ENCODE measurements at places on chromosomes 16 and 17.

GRCh38 chr17:52049051-52049450, 109.5 kb downstream of the CA10 start:
- no peak for DNase-seq

DNA sequence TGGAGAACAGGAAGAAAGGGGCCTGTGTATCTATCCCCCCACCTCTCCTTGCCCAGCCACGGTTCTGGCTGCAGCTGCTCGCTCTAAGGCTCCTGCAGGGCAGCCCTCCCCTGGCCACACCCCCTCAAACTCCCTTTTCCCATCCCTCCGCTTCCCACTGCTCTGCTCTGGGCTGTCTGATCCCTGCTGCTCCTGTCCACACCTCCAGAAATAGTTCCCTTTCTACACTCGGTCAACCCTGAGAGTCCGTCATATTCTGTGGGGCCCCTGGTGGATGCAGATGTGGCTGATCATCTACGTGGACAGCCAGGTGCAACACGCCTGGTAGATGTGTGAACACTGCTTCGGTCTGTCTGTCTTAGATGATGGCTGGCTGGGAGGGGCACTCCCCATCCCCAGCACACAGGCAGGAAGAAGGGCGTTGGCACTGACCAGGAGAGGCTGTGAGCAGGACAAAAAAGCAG, 19.3 kb upstream of the KRT19 start:
- DNase-seq = no peak

GRCh38 chr17:34997355-34997862, 17.1 kb downstream of the LIG3 start:
- no peak for DNase-seq

DNA sequence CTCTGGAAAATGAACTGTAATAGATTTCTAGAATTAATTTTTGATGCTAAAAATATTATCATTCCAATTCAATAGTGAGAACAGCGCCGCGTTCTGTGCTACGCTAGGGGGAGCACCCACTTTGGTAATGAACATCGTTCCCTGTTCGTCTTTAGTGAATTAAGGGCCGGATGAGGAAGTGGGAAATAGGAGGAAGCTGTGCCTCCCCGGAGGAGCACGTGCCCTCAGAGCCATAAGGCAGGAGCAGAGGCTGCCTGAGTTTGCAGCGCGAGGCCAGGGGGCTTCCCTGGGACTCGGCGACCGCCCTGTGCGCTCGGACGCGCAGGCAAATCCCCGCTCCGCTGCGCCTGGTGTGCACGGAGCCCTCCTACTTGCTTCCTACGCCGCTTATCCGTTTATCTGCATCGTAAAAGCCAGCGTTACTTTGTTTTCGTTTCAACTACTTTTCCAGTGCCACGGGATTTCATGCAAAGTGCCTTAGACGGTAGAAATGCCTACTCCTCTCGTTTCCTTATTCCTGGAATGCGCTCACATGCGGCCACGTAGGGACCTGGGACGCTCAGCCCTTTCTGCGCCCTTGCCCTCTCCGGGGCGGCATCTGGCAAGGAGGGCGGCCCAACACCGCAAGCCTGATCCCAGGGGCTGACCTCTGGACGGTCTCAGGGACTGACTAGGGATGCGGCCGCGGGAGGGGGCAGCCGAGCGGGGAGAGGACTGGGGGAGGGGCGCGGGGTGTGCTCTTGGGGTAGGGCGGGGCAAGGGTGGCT, 76.4 kb downstream of the KCNJ12 start:
- no peak for DNase-seq

- peak; percentile 10 for DNase-seq
These were observed 73.1 kb upstream of the CES5A start for GRCh38 chr16:55948230-55948629.

DNA sequence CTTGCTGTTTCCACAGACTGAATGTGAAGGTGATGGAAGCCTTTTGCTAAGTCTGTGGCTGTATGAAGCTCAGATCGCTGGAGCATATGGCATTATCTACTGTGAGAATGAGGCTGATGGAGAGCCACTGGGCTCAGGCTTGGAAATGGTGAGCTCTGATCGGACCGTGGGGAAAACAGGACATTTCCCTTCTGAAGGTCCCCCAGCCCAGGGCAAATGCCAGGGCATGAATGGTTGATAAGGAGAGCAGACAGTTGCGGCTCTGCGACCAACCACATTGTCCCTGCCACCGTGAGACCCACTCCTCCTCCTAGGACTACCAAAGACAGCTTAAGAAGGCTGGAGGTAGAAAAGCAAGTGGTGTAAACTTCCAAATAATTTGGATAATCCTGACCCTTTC, 4.7 kb upstream of the CUEDC1 start:
- no peak for DNase-seq

GRCh38 chr16:72785171-72785570, 262.8 kb downstream of the ZFHX3 start:
- DNase-seq = no peak

- no peak for DNase-seq
These were observed 6.3 kb downstream of the ZNF689 start for GRCh38 chr16:30603945-30604315.

GRCh38 chr17:73588301-73588846, 55.9 kb downstream of the SDK2 start:
- DNase-seq = no peak

DNA sequence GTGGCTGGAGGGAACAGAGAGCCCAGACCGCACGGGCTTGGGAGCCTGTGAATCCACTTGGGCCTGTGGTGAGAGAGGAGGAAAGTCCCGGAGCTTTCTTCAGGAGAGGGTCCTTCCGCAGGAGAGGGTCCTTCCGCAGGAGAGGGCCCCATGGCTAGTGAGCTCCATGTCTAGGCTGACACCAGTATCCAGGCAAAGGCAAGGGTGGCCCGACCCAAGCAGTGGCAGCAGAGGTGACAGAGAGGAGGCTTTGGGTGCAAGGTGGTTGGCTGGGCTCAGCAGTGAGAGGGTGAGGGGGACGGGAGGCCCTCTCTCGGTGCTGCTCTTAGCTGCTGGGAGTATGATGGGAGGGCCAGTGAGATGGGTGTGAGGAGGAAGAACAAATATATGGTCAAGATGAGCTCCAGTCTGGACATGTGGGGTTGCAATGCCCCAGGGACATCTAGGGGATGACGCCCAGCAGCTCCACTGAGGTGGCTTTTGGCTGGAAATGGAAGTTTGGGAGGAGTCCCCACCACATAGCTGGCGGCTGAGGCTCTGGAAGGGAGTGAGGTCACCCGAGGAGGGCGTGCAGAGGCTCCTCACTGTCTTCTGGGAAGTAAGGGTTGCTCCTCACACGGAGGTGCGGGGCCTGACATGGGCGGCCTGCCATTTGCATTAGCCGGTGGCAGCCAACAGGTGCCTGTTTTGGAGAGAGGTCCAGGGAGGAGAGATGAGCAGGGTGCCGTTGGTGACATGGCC, 2.3 kb upstream of the HSD3B7 start:
- DNase-seq = no peak

DNA sequence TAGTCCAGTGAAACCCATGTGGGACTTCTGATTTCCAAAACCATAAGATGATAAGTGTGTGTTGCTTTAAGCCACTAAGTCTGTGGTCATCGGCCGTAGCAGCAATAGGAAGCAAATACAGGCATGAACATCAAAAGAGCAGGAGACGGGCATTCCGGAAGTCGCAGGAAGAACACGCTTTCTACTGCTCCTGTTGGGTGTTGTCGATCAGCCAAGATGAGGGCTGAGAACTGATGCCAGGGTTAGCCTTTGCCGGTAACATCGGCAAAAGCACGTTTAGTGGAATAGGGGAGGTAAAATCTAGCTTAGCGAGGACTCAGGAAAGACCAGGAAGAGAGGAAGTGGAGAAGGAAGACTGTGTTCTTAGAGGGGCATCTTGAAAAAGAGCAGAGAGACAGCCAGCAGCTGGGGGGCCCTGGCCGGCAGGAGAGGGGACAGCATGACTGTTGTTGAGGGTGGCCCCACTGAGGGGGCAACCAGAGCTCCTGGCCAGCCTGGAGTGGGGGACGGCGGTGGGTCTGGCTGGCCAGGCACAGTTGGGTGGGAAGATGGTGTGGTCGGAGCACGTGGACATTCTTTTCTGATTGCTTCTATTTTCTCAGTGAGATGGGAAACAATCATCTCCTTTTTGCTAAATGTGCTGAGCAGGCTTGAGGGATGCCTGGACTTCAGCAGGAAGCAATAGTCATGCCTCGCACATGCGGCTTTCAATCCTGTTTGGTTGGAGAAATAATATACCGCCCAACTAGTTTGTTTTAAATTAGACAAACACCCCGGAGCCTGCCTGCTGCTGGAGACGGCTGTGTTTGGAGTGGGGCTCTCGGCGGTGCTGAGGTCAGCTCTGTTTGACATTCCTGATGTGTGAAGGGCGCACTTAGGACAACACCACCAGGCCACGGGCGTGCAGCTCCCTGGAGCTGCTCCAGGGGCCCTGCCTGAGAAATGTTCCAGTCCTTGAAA, 109.9 kb downstream of the METRNL start:
- no peak for DNase-seq

- DNase-seq = no peak
These were observed 3.7 kb downstream of the TRAF7 start for GRCh38 chr16:2159175-2159838.

DNA sequence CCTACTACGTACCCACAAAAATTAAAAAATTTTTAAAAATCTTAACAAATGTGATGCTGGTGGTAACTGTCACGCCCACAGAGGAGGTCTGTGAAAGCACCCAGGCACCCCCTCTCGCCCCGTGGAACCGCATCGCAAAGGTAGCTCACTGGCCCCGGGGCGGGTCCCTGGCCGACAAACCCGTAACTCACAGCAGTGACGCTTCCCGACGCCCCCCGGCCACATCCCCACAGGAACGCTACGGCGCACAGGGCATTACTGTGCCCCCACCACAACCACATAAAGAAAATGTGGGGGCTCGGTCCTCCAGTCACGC, 366 bp downstream of the ANKS3 start:
- DNase-seq = no peak

DNA sequence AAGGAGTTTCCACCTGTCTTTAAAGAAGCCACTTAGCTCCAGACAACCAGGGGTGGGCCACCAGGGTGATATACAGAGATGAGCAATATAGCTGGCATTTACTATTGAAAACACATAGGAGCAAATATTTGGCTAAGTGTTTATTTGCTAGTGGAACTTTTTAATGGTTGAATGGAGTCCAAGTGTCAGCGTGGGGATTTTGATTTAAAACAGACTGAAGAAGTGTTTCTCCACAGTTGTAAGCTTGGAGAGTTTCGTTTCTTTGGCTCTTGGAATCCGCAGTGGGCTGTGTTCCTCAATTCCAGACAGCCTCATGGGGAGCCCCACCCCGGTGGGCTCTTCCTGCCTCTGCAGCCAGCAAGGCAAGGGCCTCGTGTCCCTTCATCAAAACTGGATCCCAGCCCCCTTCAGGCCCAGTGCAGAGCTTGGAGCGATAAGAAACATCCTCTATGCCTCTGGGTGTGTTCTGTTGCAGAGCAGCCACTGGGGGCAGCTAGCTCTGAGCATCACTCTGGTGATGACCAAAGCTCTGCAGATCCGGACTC, 36.1 kb downstream of the NOG start:
- DNase-seq = no peak

DNA sequence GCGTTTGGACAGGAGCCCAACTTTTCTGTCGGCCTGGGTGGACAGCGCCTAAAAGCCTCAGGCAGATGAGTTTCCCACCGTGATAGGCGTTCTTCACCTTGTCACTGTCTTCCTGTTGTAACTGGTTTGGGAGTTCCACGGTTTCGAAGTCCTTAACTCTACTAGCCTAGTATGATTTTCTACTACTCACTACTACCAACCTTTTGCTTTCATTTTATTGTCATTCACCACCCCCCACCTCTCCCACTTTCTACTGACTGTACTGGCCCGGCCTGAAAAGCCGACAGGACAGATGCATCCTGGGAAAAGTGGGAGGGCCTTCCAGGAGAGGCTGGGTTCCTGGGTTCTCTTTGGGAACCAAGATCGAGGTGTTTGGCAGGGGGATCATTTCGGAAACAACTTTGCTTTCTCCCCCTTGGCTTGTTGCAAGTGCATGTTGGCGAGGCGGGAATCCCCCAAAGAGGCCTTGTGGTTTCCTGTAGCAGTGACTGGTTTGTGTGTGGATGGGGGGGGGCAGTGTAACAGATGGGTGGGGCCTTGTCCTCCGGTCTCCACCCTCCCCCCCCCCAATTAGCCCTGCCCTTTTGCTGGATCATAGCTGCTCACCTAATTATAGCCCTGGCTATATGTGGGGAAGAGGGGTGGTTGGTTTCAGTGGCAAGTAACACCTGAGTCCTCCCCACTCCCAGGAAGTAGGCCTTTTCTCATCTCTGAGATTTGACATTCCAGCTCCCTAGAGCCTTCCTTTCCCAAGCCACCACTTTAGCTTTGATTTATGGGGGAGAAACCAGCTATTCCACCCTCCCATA, 1.4 kb downstream of the EIF5A start:
- peak; percentile 28 for DNase-seq

GRCh38 chr17:39001703-39002637, 34.8 kb upstream of the FBXO47 start:
- no peak for DNase-seq

GRCh38 chr16:34078691-34079090, 619.3 kb downstream of the TP53TG3F start:
- no peak for DNase-seq

DNA sequence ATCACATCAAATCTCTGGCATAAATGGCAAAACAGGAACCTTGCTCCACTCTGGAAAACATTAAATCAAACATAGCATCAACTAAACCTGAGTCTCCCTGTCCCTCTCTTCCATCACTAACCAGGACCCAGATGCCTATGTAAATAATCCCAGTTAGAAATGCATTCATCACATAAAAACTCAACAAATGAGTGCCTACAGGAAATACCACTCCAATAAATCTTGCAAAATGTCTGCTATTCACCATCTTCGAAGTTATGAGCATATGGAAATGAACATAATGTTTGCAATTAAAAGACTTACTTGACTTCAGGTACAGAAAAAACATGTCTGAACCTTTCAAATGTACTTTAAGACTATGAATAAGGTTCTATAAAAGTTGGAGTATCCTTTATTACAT, 425.0 kb downstream of the CDH11 start:
- DNase-seq = no peak

DNA sequence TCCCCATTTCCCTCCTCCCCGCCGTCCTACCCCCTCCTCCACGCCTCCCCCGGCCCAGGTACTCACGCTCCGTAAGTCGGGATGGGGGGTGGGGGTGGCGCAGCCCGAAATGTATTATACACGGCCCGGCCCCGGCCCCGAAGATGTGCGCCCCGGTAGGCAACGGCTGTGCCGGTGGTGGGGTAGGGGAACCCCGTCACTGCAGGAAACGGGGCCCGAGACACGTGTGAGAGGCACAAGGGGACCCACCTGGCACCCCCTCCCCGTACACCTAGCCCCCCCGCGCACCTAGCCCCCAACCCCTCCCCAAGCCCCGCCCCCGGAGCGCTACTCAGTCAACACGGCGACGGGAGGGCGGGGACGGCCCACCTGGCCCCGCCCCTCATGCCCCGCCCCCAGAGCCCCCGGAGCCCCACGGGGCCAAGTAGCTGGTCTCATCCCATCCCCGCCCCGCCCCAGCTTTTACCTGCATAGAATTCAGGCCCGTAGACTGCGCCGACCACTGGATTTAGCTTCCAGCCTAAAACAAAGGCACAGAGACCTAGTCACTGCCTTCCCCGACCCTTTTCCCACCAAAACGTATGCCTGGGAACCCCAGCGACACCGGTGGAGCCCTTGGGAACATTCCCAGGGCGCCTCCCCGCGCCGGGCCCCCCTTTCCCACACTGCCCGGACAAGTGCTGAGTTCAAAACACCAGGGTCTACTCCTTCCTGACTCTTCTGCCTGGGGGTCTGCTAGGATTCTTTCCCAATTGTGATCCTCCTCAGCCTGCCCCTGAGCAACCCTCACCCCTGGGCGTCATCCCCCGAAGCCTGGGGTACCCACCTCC, 22.8 kb downstream of the ENGASE start:
- no peak for DNase-seq

GRCh38 chr16:51328733-51329132, 177.7 kb upstream of the SALL1 start:
- no peak for DNase-seq

GRCh38 chr16:61791464-61791863, 244.8 kb downstream of the CDH8 start:
- DNase-seq = no peak
